Esophagus mucosa (tissue), 1 donor: ENCODE measurements at places on chromosomes 2 and 18. TPM values are rescaled to one million over a fixed set of nuclear protein-coding genes. Genes with fewer than 3 reads are reported as not detected.
A peak's percentile ranks its signal among the peaks of the same experiment; 100 is the strongest.

DNA sequence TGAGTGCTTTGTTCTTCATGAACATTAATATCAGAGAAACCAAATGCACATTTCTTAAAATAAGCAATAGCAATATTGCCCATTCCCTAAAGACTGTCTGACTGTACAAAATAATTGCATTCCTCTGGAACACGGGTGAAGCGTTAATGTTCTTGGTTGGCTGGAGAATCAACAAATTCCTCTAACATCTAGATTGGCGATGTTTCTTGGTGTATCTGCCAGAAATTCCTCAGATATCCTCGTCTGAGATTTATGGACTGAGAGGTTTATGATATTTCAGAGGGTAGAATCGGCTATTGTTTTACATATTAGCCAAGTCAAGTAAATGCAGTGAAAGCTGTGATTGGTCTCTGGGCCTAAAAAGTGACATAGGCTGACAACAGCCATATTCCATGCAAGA, 27.1 kb upstream of the SPTBN1 start:
- ATAC-seq: no peak

GRCh38 chr2:127535918-127536317, 435 bp downstream of the MYO7B start:
- ATAC-seq: no peak

DNA sequence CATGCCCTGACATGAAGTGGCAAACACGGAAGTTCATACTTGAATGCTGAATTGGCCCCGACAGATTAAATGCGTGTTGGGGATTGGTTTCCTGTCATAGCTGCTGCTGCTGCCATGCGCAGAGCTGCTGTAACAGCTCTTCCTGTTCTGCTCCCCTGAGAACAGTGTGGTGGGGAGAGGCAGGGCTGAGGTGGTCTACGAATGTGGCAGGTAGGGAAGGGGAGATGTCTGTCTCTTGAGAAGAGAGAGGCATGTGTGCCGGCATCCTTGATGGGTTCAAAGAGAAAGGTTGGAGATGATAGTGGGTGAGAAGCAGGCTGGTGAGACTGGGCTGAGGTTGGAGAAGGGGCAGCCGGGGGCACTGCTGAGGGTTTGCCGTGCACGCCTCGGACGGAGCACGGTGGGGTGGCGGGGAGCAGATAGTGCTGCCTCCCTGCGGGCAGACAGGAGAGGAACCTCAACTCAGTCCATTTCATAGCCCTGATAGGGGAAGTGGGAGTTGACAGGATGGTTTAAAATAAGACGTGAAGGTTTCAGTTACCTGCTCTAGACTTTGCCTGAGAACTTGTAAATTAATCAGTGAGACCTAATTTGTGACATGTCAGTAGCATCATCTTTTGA, 46.1 kb downstream of the TMEM185B start:
- peak; percentile 88 for ATAC-seq

DNA sequence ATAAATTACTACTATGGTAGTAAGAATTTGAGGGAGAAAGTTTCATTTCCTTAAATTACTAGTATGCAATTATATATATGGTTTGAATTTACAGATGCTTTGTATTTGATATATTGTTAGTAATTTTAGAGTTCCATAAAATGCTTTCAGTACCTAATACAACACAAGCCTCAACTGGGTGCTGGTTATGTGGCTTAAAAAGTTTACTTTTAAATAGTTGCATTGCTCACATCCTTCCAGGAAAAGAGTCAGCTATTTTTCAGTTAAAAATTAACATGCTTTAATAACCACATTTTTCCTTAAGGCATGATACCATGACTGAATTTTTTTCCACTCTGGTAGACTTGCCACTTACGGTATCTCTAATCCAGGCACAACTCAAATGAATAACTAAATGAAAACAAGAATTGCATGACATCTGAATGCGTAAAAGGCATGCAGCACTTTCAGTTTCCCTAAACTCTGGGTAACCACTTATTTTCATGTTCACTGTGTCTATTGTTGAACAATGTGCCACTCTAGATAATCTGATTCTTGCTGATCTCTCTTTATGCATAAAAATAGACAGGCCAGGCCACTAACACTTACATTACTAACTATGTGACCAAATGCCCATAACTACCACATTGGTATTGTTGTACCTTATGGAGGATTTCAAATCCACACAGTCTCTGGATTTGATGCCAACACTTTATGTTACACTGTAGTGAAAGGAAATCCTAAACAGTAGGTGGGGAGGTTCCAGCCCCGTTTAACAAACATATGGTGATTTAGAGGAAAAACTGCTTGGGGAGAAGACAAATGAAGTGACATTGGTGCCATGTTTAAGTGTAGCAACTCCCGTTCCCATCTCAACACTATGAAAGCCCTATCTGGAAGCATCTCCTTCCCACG, 35.5 kb upstream of the SLC35F5 start:
- no peak for ATAC-seq

- ATAC-seq: no peak
Measured at GRCh38 chr2:20214566-20215182, 10.3 kb downstream of the SDC1 start.

- no peak for ATAC-seq
Measured at GRCh38 chr2:232549655-232550353, 553 bp downstream of the TIGD1 start.

- ATAC-seq: no peak
Measured at GRCh38 chr2:212959471-212960117, 191.8 kb downstream of the IKZF2 start.

GRCh38 chr2:223306371-223306770, 254.4 kb downstream of the KCNE4 start:
- no peak for ATAC-seq

GRCh38 chr2:3606370-3607201, 11.7 kb downstream of the COLEC11 start:
- ATAC-seq: no peak

DNA sequence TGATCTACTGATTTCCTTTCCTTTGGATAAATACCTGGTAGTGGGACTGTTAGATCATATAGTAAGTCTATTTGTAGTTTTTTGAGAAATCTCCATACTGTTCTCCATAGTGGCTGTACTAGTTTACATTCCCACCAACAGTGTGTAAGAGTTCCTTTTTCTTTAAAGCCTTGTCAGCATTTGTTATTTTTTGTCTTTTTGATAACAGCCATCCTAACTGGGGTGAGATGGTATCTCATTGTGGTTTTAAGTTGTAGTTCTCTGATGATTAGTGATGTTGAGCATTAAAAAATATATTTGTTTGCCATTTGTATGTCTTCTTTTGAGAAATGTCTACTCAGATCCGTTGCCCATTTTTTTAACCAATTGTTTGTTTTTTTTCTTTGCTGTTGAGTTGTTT, 33.9 kb upstream of the EPG5 start:
- no peak for ATAC-seq

GRCh38 chr18:10230072-10230471, 224.4 kb upstream of the APCDD1 start:
- peak; percentile 82 for ATAC-seq

GRCh38 chr2:12282780-12283695, 433.7 kb upstream of the TRIB2 start:
- ATAC-seq: no peak

DNA sequence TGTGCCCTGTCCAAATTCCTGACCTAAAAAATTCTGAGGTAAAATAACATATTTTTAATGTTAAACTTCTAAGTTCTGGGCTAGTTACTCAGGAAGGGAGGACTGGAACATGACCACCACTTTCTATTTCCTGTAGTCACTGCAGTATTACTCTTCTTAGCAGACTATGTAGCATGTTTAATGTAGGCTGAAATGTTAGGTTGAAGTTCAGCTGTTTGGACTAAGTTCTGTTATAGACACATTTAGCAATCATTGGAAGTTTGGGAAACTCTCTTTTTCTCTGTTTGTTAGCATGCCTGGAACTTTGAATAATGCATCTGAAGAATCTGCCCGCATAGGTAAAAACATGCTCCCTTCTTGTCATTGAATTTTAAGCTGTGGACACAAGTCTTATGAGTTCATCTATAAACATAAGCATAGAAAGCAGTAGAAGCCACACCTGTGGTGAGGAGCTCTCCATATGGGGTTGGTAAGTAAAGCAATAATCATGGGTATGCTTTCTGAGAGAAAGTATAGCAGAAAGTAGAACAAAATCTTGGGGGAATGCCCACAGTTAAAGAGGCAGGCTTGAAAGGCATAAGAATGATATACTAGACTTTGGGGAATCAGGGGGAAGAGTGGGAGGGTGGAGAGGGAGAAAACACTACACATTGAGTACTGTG, 52.6 kb downstream of the IL1R2 start:
- ATAC-seq: no peak

DNA sequence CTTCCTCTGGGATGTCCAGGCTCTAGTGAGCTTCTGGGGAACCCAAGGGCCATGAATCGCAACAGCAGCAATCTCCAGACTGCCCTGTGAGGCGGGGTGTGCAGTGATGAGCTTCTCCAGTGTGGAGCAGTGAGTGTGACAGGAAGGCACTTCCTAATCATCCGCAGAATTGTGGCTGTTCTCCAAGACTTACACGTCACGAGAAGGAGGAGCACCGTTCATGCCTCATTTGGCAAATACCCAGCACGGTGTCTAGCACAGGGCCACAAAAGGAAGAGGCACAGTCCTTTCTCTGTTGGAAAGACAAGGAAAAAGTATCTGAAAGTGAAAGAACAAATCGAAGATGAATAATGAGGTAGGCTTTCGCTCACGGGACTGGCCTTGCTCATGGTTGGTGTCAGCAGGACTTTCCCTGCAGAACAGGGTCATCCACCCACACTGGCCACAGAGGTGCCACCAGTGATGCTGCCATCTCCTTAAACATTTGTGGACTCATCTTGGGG, 125.1 kb upstream of the HAAO start:
- ATAC-seq: peak; percentile 78

DNA sequence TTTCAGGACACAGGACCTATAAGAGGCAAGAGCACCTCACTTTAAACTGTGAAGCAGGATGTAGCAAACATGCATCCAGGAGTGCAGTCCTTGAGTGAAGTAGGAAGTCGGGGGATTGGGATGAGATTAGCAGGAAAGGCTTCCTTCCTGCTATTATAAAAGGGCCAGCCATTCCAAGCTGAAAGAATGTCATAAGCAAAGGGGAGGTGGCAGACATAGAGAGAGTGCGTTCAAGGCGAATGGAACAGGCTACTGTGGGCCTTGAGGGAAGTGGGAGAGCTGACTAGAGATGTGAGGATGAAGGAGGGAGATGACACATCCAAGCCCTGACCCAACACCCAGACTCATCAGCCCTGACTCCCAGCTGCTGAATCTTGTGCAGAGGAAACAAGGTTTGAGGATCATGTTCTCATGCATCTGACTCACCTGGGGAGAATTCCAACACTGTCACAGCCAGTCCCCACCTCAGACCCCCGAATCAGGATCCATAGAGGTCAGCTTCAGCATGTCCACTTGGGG, 63.9 kb downstream of the GYPC start:
- no peak for ATAC-seq

- no peak for ATAC-seq
Measured at GRCh38 chr2:190545555-190546385, 11.2 kb upstream of the NEMP2 start.

DNA sequence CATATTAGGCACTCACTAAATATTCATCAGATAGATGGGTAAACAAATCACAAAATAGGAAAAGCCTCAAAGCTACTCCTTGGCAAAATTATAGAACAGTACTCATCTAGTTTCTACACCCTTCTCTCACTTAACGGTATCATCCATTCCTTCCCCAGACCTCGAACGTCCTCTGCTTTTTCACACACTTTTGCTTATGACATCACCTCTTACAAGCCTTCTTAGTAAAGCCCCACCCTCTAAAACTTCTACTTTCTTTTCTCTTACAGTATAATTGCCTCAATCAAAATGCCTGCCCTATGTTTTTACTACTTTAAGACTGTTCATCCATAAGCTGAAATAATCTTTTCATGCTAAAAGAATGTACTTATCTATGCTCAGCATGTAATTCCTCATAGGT, 8.1 kb downstream of the CHN1 start:
- no peak for ATAC-seq

- ATAC-seq: no peak
Measured at GRCh38 chr2:239165206-239165831, 235.5 kb downstream of the HDAC4 start.

GRCh38 chr2:20485612-20486388, 38.9 kb downstream of the RHOB start:
- no peak for ATAC-seq

DNA sequence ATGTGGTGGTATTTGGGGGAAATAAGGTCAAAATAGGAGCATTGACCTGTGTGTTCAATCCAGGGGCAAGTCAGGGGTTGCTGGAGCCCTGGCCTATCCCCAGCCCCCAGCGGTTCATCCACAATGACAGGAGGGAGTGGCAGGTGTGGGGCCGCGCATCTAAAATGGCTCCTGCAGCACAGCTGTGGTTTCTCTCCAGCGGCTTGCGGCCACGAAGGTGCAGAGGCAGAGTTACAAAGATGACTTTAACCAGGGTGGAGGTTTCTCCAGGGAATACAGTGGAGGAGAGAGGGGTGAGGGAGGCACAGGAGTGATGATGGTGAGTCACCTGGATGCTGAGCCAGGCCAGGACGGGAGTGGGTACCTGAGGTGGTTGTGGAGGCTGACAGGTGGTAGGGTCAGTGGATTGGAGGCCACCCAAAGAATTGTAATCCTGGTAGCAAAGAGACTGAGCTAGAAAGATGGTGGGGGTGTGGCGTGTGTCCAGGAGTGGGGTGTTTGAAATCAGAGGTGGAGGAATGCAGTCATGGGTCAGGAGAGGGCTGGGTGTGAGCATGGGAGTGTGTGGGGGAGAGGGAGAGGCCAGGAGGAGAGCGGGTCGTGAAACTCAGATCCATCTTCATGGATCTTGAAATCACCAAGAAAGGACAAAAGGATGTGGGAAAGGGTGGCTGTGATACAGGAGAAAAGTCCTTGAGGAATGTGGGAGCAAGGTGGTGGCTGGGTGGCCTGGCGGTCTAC, 83.2 kb downstream of the CTIF start:
- no peak for ATAC-seq

- ATAC-seq: peak; percentile 79
Measured at GRCh38 chr2:54657664-54658083, 65.8 kb upstream of the EML6 start.

GRCh38 chr2:99864561-99865553, 277.5 kb downstream of the AFF3 start:
- no peak for ATAC-seq

GRCh38 chr2:190881084-190881597, 520 bp downstream of the GLS start:
- no peak for ATAC-seq

TSHZ1 gene
- total RNA-seq: 9.2 TPM

HOXD11 gene
- not detected for total RNA-seq

LOXHD1 gene
- 0.12 TPM for total RNA-seq

CHMP1B gene
- total RNA-seq: 28.7 TPM

LIMS1 gene
- total RNA-seq: 29.1 TPM

SLC16A14 gene
- 3.8 TPM for total RNA-seq

GALM gene
- total RNA-seq: 2.2 TPM

UGT1A4 gene
- 0.80 TPM for total RNA-seq

ATP6V1B1 gene
- 2.4 TPM for total RNA-seq

RESP18 gene
- total RNA-seq: not detected

ANKRD44 gene
- 6.8 TPM for total RNA-seq

SP9 gene
- not detected for total RNA-seq
